ENCODE measurements at places on chromosomes 1 and 21.

DNA sequence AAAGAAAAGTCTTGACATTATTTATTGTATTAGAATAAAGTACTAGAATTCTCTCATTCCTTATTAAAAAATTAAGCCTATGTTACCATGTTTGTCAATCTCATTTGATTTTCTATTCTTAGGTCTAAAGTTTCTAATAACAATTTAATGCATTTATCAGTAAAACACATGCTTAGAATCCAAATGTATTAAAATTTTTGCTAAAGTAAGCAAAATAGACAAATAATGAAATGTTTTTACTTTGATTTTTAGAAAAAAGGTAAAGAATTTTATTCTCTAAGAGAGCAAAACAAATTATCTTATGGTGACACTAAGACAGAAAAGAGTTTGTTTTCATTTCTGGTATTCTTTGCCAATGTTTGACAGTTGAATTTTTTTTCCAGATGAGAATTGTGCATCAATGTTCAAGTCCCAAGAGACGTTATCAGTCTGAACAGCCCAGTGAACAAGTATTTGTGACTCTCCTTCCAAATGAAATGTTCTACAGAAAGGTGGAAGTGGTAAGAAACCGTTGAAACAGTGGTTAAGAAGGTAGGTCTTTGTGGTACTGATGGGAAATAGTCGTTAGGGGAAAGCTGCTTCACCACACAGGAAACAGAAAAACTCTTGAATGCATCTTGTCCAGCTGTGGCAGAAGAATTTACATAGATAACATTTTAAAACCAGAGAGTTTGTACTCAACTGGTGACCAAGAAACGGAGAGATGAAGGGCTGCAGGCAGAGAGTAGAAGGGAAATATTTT is 402.5 kb downstream of the PTPRC start:
- DNase-seq, result no peak

GRCh38 chr21:46325073-46325912 is 1.3 kb downstream of the PCNT start:
- DNase-seq, result peak; percentile 42

DNA sequence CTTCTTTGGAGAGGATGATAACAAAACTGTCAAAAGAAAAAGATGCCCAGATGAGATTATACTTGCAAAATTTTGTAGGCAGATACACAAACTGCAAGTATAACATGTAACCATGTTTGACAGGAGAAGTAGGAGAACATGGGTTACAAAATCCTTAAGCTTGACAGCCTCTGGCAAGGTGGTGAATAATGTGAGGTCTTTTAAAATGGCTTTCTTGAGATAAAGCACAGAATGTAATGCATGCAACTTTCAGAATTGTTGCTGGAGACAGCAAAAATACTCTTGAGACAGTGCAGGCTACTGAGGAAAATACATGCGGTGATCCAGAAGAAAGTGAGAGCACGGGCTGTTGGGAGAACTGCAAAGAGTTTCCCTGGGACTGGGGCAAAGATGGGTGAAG is 24.7 kb downstream of the DNAJC6 start:
- DNase-seq, result no peak

- no peak for DNase-seq
Measured at GRCh38 chr1:231613419-231614349, 12.9 kb upstream of the DISC1 start.

DNA sequence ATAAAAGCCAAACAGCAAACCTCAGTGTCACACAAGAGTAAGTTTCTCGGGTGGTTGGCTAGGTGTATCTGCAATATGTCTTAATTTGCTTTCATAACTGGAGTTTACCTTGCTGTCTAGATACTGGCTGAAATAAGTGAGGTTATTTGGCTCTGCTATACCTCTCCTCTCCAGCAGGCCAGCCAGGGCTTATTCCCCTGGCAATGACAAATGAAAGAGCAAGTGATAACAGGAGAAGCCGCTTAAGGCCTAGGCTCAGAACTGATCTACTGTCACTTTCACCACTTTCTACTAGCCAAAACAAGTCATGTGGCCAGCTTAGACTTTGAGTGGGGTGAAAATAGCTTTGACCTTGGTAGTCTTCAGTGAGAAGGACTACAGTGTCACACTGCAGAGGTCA is 4.8 kb upstream of the RPE65 start:
- no peak for DNase-seq

DNA sequence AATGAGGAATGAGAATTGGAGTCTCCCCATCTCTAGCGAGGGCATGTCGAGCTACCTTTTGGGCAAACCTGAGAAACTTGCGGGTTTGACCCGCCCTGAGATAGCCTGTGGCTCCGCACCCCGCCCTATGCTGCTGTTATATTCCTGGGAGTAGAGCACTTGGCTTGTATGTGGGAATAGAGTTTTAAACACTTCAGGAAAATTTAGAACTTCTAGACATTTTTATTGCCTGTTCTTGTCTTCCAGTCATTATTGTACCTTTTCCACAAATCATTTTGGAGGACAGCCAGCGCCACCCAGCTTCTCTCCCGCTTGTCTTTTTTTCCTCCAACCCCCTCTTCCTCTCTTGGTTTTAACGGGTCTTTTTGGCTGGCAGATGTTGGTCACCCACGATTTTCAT is 738 bp downstream of the GNPAT start:
- DNase-seq, result no peak

- DNase-seq, result peak; percentile 9
Measured at GRCh38 chr1:227899141-227899819, 48.5 kb downstream of the WNT9A start.

DNA sequence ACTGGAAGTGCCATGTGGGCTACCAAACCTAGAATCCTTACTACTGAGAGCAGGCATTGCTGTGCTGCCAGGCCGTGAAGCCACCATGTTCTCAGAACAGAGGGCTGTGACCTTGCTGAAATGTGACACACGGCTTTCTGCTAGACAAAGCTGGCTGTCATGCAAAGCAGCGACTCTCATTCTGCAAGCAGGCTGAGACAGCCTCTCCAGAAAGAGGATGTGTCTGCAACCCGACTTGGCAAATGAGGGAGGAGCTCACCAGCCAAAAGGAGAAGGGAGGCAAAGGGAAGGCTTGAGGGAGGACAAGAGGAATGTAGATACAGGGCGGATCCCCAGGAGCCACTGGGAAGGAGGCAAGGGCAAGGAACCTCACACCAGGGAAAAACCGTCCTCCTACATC is 85.7 kb upstream of the KRTAP19-8 start:
- DNase-seq, result no peak
